H7 (cell line): ENCODE measurements at places on chromosomes 12 and 14.

DNA sequence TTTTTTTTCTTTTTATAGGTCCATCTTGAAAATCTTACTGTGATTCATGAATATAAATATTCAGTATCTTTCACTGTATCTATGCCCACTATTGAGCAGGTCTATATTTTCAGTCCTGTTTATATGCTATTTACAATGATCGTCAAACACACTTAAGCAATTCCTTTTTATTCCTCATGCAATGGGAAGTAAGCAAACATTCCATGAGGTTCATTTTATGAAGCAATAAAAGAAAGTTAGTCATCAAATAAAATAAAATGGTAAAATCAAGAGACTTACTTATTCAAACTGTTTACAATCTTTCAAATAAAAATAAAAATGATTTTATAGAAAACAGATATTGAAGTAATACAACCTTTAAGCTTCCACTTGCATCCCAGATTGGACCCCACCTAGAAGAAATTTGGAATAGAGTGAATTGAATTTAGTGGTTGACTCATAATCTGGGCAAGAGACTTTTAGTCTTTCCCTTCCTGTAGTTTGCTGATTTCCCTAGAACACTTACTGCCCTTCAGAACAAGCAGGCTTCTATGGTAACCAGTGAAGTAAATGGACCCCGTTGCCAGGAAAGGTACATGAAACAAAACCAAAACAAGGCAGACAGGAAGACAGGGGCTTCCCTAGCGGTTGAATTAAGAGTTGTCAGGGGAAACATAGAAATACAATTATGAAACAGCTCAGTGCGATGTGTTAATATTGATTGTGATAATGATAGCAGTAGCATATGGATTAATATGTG, 241.0 kb upstream of the ATP2B1 start:
- DNase-seq: no peak

GRCh38 chr14:53975444-53975843, 18.8 kb upstream of the BMP4 start:
- DNase-seq: no peak

- no peak for DNase-seq
Measured at GRCh38 chr14:55713486-55713885, 133.5 kb downstream of the KTN1 start.

- DNase-seq: no peak
Measured at GRCh38 chr12:54795644-54796043, 58.7 kb upstream of the MUCL1 start.

- DNase-seq: no peak
Measured at GRCh38 chr14:27077214-27077613, 479.4 kb upstream of the NOVA1 start.
